ENCODE measurements at places on chromosomes 7 and 10.
A peak's percentile ranks its signal among the peaks of the same experiment; 100 is the strongest.

DNA sequence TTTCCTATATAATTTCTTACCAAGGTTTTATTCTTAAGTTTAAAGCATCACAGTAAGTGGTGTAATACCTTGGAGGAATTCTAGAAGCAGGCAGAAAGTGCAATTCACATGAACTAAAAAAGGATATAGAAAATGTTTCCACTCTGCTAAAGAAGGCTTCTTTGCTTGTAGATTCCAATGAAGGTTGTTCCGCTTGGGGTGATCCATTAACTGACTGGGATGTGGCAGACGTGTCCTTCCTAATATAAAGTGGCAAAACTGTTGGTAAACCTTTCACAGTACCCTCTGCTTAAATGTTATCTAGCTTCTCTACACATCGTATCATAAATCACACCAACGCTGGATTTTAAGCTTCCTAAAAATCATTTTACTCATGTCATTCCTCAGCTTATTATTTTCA lies 2.3 kb downstream of the ZC3HC1 start:
- DNase-seq: no peak

DNA sequence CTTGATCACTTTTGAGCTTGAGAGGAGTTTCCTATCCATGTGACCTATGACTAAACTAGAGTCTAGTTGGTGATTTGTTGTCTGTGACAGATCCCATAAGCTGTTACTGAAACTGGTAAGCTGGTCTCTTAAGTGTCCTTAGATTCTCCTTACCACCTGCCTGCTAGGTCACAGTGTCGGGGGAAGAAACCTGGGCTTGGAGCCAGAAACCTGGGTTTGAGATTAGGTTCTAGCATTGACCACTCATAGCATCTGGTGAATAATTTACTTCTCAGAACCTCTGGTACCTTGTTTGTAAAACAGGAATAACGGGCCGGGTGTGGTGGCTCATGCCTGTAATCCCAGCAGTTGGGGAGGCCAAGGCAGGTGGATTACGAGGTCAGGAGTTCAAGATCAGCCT lies 21.8 kb upstream of the ITPRID1 start:
- no peak for DNase-seq

- DNase-seq: no peak
These were observed 81.7 kb upstream of the TMEM72 start for GRCh38 chr10:44829426-44829825.

DNA sequence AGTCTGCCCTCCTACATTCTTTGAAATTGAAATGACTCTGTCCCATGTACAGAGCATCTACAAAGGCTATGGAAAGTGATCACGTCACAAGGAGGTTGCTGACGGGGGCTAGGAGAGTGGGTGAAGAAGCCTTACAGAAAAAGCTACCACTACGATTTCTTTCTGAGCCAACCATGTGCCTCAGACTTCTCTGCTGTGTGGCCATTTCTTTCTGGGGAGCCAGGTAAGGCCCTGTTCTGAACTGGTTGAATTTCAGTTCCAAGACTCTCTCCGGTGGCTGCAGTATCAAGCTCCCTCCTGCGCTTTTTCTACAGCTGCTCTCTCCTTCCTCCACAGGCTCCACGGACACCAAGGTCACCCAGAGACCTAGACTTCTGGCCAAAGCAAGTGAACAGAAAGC lies 112.5 kb upstream of the PRSS1 start:
- DNase-seq: no peak

- DNase-seq: peak; percentile 39
These were observed 25.2 kb downstream of the LOXL4 start for GRCh38 chr10:98242823-98243222.

GRCh38 chr7:133054162-133054840 lies 27.6 kb downstream of the CHCHD3 start:
- no peak for DNase-seq

DNA sequence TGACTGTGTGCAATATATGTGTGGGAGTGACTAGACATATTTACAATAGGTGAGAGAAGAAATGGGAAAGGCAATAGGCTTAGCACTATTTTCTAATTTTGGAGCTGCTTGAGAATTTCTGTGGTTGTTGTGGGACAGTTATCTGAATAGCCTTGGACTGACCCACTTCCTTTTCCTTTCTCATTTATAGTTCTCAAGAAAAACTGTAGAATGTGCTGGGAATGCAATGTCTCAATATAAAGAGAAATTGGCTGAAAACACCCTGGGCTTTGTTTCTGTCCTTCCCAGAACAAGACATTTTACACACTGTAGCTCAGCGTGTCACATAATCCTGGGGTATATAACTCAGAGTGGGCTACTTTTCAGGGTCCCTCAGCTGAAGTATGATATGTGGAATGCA lies 153.0 kb upstream of the RHOBTB1 start:
- DNase-seq: no peak

DNA sequence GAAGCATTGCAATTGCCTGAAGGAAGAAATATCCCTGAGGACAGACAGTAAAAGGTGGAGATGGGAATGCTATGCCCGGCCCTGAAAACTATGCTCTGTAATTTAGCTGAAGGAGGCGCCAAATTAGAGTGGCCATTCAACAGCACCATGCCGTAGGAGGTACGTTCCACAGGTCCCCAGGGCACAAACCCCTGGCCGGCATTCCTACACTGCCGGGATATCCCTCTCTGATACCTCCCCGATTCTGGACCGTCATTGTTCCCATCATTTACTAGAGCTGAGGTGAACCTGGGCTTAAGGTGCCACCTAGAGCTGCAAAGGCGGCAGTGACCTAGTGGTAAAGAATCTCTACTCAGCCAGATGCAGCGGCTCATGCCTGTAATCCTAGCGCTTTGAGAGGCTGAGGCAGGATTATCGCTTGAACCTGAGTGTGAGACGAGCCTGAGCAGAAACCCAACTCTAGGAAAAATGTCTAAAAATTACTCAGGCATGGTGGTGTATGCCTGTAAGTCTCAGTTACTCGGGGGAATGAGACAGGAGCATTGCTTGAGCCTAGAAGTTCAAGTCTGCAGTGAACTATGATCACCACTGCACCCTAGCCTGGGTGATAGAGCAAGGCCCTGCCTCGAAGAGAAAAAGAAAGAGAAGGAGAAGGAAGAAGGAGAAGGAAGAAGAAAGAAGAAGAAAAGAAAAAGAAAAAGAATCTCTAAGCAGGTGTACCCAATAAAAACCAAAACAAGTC lies 53.0 kb upstream of the TNKS2 start:
- DNase-seq: peak; percentile 88

DNA sequence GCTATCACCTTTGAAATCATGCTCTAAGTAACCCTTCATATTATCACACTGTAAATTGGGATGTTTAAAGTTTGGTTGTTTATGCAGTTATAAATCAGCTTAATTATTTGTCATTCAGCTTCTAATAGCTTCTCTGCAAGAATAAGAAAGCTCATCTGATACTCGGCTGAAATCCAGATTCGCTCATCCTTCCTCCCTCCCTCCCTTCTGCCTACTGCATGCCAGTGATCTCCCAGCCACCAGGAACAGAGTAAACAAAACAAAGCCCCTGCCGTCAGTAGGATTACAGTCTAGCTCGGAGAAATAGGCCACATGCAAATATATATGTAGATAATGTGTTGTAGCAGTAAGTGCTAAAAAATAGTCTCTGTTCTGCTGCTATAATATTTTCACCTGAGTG lies 211.8 kb downstream of the NSUN6 start:
- no peak for DNase-seq

DNA sequence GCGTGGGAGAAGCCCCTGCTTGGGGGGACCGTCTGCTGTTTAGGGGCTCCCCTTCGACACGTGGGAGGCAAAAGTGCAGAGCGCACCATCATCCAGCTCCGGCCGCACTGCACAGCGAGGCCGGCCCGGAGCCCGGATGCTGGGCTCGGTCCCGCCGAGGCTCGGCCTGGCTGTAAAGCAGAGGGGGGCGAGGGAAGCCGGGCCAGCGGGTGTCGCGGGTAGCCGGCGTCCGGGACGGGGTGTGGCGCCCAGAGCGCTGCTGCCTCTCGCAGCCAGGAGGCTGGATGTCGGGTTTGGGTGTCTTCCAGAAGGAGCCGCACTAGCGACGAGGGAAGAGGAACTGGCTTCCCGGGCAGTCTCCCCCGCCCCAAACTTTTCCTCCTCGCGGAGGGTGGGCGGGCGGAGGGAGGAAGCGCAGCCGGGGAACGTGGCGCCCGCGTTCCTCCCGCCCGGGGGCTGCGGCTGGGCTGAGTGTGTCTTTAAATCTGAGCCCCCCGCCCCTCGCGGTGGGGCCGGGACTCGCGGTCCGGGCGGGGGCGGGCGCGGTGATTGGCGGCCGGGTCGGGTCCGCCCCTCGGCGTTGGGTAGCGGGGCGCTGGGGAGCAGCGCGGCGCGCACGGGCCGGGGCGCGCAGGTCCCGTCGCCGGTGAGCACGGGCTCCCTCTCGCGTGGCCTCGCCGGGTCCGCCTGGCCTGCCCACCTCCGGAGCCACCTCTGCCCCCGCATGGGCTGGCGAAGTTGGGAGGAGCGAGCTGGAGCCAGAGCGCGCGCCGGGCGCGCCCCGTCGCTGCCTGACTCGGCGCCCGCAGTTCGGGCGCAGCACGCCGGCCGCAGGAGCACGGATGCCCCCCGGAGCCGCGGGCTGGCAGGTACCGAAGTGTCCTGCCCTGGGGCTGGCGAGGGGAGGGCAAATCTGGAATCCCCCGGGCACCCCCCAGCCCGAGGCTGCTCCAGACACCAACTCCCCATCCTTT lies at the start of gene PALD1:
TSS of gene PALD1 (plus strand) at position 577 of the 974 bp plus-strand sequence. CDS start 47,185 bp downstream, outside the sequence.
- peak; percentile 22 for DNase-seq

GRCh38 chr7:50268223-50268622 lies 36.3 kb upstream of the IKZF1 start:
- no peak for DNase-seq

DNA sequence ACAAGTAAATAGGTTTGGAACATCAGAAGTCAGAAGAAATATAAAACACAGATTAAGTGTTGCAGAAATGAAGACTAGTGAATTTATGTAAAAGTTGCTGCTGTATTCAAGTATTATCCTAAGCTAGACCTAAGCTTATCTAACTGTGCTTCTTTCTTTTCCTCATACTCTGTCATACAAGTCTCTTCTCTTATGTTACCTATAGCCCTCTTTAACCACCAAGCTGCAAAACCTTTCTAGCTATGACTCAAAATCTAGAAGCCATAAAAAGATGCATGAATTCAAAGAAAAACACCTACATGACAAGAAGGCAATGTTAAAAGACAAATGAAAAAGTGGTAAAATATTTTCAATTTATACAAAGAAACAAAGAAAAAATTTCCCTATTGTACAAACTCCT lies 23.0 kb downstream of the DENND11 start:
- DNase-seq: no peak

DNA sequence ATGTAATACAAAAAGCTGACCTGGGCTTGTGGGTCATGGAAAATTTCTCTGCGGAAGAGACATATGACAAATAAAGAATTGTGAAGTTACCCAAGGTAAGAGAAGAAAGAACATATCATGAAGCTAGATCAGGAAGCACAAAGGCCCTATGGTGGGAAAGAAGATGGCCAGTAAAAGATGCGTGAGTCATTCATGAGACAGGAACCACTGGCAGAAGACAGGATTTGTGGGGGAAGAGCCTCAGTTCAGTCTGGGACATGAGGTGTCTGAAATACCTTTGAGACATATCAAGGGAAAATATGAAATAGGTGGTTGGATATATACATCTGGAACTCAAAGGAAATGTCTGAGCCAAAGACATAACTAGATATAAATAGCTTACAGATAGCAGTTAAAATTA lies 27.7 kb upstream of the AMPH start:
- DNase-seq: no peak

DNA sequence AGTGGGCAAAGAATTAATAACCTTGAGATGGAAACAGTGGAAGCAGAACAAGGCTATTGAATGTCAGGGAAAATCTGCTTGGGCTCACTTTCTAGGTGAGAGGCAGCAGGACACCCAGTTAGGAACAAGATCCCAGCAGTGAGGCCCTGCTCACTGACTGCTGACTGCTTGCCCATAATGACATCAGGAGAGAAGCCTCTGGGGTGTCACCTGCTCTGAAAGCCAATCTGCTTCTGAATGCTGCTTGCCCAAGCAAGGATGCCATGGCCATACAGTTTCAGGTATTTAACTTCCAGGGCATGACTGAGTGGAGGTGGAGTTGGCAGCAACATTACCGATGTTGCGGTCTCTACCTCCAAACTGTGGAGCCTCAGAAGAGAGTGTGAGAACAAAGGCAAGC lies 11.7 kb upstream of the WAPL start:
- no peak for DNase-seq

DNA sequence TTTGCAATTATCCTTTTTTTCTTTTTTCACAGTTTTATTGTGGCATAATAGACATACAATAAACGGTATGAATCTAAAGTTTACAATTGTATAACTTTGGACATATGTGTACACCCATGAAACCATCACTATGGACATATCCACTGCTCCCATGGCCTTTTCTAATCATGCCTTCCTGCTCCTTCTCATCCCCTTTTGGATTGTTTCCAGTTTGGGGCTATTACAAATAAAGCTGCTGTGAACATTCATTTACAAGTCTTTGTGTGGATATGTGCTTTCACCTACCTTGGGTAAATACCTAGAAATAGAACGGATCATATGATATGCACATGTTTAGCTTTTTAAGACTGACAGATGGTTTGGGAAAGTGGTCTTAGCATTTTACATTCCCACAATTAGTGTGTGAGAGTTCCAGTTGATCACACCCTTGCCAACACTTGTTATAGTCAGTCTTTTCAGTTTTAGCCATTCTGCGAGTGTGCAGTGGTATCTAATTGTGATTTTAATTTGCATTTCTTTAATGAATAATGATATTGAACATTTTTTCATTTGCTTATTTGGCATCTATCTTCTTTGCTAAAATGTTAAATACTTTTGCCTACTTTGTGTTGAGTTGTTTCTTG lies 120.9 kb upstream of the KAT6B start:
- no peak for DNase-seq

DNA sequence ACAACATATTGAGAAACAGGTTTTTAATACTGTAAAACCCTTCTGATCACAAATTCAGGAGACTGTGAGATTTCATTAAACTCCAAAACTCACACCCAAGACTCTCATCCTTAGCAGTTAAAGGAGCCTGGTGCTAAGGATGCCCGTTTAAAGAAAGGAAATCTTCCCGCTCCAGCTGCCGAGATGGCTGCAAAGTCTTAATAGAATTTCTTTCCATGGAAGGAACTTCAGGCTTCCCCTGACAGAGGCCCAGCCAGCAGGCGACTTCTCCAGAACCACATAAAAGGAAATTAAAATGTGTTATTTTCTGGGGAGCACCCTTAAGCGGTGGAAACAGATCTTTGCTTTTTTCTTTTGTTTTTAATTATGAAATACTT lies 104.7 kb upstream of the CHST15 start:
- DNase-seq: no peak

DNA sequence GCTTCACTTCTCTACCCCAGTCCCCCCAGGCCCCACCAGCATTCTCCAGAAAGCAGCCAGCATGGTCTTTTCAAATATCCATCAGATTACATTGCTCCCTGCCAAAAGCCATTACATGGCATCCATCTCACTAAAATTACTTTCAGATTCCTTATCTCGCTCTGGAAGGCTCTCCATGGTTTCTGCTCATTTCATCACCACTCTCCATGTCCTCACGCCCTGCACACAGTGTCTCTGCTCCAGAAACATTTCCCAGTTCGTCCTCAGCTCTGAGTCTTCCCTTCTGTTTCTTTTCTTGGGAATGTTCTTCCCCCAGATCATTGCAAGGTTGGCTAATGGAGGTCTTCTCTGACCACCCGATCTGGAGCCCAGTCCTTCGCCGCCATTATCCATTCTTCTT lies 499.1 kb downstream of the KCNMA1 start:
- no peak for DNase-seq

- no peak for DNase-seq
These were observed 61.7 kb upstream of the CCNY start for GRCh38 chr10:35274498-35275060.
